ENCODE measurements at places on chromosomes 1 and 21. TPM values are rescaled to one million over a fixed set of nuclear protein-coding genes. Genes with fewer than 3 reads are reported as not detected.

DNA sequence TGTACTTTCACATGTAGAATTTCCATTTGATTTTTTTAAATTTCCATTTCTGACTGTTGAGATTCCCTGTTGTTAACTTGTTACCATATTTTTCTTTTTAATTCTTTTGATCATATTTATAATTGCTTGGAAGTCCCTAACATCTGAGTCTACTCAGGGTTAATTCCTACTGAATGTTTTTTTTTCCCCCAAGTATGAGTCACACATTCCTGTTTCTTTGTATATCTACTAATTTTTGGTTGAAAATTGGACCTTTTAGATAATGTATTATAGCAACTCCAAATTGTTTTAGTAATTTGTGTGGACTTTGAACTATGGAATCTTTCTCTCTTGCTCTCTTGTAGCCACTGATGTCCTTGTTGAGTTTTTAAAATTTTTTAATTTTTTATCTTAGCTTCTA is 54.6 kb downstream of the STXBP3 start:
- DNase-seq = no peak

The OR2AK2 gene
- not detected for total RNA-seq

DNA sequence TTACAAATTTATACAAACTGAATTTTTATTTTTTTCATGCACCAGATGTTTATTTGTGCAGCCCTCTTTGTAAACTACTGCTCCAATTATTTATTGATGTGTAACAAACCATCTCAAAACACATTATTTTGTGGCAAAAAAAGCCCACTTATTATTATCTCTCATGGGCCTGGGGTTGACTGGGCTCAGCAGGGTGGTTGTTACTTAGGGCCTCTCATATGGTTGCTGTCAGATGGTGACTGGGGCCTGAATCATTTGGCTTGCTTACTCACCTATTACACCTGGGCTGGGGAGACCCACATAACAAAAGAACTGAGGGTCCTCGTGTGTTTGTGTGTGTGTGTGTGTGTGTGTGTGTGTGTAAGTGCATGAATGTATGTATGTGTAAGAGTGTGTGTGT is 52.5 kb upstream of the HSPA13 start:
- no peak for DNase-seq

The TCHH gene
- total RNA-seq = 0.02 TPM

The COL6A2 gene
- 87.0 TPM for total RNA-seq

DNA sequence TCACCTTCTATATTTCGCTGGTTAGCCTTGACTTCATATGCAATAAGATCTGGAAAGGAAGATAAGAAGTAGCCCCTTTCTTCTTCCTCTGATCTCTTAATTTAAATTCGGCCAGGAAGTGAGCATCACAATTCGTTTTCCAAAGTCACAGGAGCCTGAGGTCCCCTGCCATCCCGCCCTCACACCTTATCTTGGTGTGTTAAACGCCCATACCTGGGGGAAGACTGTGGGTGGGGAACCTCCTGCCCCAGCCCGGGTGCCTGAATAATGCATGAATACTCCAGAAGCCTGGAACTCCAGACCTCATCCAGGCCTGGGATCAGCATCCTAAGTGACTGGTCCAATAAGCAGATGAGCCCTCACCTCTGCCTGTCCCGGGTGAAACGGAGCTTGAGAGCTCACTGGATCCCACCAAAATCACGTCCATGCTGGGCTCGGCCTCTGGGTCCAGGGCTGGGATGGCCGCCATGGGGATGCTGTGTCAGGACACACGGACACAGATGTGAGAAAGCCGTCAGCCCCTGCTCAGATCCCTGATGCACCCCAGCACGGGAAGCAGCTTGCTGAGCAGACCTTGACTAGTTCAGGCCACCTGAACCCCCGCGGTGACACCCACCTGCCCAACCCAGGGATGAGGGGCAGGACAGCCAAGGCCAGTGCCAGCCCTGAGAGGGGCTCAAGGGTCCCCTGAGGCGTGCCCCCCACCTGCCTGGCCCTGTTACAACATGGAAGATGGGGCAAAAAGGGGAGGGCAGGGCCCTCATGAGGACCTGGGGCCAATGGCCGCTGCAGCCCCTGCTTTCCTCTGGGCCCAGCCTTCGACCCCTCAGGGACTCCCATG is 686 bp downstream of the DNMT3L start:
- no peak for DNase-seq

GRCh38 chr1:225750875-225751824 is 26.5 kb upstream of the SRP9 start:
- no peak for DNase-seq

GRCh38 chr1:107339775-107340174 is 198.9 kb downstream of the NTNG1 start:
- DNase-seq = no peak

The GPX7 gene
- not detected for total RNA-seq

DNA sequence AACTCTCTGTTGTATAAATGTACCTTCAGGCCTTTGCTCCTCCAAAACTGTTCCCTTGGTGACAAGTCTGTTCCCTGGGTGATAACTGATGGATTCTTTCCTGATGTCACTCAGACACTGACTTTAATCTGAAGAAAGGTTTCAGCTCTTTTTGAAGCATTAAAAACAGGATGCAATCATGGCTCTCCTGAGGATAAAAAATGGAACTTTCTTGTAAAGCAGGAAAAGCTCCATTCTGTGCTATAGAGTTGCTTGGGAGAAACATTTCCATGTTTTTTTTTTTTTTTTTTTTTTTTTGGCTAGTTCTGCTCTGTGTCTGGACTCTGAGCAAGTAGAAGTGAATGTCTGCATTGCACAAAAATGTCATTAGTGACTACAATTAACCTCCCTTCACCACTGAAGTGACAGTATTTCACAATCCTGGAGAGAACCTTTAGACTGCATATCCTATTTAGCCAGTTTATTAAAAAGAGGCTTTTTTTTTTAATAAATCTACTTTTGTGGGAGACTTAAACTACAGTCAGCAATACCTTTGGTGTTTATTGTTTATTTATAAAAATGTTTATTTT is 101.7 kb upstream of the PRMT6 start:
- DNase-seq = no peak

GRCh38 chr1:183630748-183631147 is 4.8 kb downstream of the ARPC5 start:
- DNase-seq = no peak

DNA sequence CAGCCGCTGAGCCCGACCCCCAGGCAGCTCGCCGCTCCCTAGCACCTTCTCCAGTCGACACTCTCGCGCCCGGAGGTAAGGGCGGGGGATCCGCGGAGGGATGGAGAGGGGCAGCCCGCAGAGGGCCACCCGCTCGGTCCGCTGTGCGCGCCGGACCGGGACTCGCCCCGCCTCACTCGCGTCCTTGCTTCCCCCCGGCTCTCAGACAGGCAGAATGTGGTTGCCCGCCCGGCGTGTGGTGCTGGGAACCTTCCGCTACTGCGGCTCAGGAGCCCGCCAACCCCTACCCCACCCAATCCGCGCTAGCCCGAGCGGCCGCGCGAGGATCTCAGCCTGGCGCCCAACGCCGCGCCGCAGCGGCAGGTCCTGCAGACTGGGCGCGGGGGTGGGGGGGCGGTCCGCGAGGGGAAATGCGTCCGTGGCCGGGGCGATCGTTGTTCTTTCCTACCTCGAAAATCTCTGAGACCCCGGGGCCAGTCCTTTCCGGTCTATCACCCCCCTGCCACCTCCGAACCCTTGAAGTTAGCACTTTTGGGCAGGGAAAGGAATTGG is 404 bp downstream of the LRRC8C start:
- peak; percentile 10 for DNase-seq

- no peak for DNase-seq
Observed at GRCh38 chr1:194774535-194774934, 1588.1 kb upstream of the B3GALT2 start.

The OR2L13 gene
- total RNA-seq = not detected

The SDF4 gene
- total RNA-seq = 133 TPM

GRCh38 chr1:86499987-86500593 is 31.4 kb downstream of the CLCA1 start:
- DNase-seq = peak; percentile 18

The ZBTB40 gene
- 19.5 TPM for total RNA-seq

The HMCN1 gene
- total RNA-seq = 0.59 TPM

DNA sequence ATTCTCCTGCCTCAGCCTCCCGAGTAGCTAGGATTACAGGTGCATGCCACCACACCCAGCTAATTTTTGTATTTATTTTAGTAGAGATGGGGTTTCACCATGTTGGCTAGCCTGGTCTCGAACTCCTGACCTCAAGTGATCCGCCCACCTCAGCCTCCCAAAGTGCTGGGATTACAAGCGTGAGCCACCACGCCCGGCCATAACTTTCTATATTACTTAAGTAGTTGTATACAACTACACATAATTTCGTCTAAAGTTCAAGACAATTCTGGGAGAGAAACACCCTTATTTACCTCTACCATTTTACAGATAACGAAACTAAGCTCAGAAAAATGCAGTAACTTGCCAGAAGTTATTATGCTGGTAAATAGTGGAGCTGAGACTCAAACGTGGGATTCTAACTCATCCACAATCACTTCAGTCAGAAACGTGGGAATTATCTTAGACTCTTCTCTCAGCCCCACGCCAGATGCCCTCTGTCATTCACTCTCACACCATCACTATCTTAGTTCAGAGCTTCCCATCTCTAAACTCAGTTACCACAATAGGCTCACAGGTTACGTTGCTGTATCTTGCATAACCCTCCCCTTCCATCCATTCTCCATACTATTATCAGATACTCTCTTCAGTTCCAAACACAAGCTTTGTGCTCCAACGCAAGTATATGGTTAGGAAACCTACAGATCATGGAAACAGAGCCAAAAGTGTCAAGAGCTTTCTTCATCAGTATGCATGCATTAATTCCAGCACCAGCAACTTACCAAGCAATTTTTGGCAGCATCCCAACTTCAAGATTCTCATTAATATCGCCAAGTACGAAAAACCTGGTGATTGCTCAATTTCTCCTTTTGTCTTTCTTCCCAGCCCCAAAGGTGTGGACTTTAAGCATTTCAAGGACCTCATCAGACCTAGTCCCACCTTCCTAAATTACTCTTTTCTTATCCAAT is 69.3 kb downstream of the RERE start:
- no peak for DNase-seq

The PTGS2 gene
- 0.91 TPM for total RNA-seq

The HSF2BP gene
- 0.59 TPM for total RNA-seq
